Activated CD4-positive, alpha-beta T cell treated with anti-CD3 and anti-CD28 coated beads, Interleukin-2, amount 10 ng/mL, durations not matched to agents 24 days and 14 days (primary cell): ENCODE measurements at places on chromosomes 12 and 14.

- DNase-seq = no peak
Measured at GRCh38 chr14:71236487-71236886, 329.2 kb downstream of the PCNX1 start.

DNA sequence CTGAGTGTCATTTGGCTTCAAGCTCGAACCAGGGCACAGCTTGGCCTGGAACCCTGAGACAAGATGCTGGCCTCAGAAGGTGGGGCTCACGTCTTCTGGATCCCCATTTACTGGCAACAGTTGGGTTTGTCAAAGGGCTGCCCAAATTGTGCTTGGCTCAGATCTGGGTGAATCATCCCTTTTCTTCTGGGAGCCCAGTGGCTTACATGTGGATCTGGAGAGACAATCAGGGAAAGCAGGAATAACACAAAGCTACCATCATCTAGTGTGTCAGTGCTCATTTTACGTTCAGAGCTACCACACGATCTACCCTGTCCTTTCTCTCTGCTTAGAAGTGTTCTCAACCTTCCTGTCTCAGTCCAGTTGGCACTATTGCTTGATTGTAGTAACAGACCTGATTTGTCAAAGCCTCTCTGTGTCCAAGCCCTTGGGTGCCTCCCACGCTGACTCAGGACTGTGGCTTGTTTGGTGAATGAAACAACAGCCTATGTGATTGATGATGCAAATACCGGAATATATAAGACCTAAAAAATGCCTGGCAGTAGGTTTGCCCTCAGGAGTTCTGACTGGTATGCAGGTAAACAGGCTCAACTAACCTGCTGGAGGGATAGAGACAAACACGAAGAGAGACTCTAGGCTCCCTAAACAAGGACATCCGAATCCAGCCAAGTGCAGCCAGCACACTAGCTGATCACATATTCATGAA lies 974.3 kb downstream of the VRK1 start:
- no peak for DNase-seq

GRCh38 chr12:124796303-124796960 lies 67.2 kb downstream of the SCARB1 start:
- no peak for DNase-seq

DNA sequence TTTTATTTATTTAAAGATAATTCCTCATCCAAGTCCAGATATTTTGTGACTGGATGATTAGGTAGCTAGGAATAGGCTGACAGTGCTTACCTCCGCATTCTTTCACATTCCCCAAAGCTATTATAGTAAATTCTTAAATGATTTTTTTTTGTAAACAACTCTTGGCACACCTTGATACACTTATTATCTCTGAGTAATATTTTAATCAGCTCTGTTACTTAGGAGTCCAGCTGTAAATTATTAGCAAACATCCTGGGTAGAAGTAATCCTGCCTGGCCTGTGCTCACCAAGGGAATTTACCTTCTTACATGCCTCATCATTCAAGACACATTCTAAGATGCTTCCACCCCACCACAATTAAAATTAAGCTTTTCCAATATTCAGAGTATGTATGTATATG lies 186.1 kb downstream of the SLC2A13 start:
- DNase-seq = no peak

GRCh38 chr12:67034110-67034879 lies 234.9 kb upstream of the CAND1 start:
- DNase-seq = no peak

DNA sequence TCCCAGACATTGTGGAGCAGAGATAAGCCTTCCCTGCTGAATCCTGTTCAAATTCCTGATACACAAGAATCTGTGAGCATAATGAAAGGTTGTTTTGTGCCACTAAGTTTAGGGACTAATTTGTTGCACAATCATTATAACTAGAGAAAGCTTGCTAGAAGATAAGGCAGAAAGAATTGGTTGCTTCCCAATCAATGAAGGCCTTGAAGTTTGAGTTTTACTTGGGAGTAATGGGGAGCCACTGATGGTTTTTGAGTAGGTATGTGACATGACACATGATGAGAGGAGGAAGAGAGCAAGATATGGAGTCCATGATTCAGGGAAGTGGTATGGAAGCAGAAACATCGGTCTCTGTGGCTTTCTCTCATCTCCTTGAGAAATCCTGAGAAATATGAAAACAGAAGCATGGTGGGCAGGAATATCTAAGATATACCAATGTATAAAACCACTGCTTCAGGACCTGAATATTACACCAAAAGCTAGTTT lies 13.3 kb upstream of the TCP11L2 start:
- no peak for DNase-seq

DNA sequence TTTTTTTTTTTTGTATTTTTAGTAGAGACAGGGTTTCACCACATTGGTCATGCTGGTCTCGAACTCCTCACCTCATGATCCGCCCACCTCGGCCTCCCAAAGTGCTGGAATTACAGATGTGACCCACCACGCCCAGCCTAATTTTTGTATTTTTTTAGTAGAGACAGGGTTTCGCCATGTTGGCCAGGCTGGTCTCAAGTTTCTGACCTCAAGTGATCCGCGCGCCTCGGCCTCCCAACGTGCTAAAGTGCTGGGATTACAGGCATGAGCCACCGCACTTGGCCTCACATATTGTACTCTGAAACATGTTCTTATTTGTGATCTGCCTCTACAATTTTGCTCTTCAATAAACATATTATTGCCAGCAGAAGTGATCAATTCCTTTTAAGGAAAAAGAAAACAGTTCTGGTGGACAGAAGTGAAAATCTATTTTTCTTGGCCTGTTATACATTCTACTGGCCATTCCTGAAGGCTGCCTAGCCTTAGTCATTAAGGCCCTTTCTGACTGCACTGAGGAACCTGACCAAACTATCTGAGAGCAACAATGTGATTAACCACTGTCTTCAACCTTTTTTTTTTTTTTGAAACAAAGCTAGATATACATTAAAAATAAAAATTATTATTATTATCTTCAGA lies 36.1 kb downstream of the SNX6 start:
- no peak for DNase-seq

DNA sequence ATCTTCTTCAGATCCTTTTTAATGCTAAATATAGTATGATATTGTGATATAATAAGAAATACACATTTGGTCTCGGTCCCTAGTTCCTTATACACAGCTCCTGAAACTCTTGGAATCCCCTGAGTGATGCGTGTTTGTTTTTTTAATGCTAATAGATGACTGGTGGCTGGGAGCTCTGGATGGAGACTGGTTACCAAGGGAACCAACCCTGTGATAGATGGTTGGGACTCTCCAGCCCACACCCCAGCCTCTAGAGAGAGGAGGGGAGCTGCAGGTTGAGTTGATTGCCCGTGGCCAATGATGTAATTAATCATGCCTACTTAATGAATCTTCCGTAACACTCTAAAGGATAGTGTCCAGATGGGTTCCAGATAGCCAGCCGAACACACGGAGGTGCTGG lies 140.6 kb downstream of the FBXL14 start:
- DNase-seq = no peak

GRCh38 chr14:105147671-105148603 lies 20.6 kb downstream of the JAG2 start:
- no peak for DNase-seq

DNA sequence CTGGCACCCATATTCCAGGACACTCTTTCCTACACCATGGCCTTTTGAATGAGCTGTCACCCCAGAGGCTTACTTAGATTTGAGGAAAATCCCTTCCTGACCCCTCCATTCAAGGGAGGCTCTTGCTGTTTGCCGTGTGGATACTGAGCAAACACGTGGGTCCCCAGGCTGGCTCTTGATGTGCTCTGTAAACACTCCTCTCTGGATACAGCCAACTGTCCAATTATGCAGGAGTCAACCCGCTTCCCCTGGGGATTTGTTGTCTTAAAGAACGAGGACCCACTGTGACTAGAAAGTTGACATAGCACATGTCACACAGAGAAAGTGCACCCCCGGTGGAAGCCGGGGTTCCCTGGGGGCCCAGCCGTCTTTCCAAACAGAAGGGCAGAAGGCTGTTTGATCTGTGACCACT lies 75.8 kb upstream of the CEP83 start:
- DNase-seq = no peak
